Stimulated activated CD8-positive, alpha-beta memory T cell treated with anti-CD3 and anti-CD28 coated beads, Interleukin-15, amount 100 ng/mL, for 4 hours (primary cell): ENCODE measurements at places on chromosomes 12 and 14.

DNA sequence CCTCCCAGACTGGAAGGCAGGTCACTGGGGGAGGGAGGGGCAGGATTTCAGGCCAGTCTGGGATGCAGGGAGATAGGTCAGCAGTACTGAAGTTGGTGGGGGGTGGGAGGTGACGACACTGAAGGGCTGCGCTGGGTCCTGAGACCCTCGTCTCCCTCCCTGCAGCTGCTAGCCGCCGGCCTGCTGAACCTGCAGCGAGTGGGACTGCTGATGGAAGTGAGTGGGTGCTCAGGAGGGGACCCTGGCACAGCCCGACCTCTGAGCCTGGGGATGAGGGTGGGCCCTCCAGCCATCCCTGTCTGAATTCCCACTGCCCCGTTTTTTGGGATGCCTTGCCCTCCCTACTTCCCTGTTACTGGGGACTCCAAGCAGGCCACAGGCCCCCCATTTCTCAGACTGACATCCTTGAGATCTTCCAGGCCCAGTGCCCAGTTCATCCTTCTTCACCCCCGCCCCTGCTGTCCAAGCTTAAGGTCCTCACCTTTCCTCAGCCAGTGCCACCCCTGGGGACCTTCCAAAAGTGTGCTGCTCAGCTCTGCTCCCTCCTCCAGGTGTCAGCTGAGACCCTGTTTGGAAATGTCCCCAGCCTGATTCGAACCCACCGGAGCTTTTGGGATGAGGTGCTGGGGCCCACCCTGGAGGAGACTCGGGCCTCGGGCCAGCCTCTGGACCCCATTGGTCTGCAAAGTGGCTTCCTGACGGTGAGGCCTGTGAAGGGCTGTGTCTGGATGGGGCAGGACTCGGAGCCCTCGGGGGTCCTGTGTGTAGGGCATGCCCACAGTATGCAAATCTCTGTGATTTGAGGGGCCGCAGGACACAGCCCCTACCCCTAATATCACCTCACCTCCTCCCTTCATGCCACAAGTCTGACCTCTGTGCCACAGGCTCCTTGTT lies 5.5 kb downstream of the PLEKHG6 start:
- no peak for DNase-seq

- DNase-seq, result no peak
Measured at GRCh38 chr12:76491292-76491691, 68.3 kb downstream of the OSBPL8 start.

DNA sequence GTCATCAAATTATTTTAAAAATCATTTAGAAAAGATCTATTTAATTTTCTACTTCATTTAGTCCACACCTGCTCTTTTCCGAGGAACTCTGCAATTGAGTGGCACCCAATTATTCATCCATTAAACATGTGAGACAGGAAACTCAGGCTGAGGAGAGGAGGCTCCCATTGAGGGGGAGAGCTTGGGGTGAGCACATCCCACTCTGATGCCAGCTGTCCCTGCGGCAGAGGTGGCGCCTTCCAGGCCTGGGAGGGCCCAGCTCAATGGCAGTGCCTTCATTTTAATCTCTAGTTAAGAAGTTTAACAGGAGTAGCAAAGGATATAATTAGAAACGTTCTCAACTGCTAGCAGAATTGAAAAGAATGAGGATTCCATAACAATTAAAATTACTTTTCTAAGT lies 92.0 kb downstream of the ITPR2 start:
- DNase-seq, result no peak

GRCh38 chr12:103707446-103707845 lies 120.4 kb downstream of the STAB2 start:
- no peak for DNase-seq

GRCh38 chr12:108845696-108846095 lies 11.7 kb downstream of the SSH1 start:
- no peak for DNase-seq

DNA sequence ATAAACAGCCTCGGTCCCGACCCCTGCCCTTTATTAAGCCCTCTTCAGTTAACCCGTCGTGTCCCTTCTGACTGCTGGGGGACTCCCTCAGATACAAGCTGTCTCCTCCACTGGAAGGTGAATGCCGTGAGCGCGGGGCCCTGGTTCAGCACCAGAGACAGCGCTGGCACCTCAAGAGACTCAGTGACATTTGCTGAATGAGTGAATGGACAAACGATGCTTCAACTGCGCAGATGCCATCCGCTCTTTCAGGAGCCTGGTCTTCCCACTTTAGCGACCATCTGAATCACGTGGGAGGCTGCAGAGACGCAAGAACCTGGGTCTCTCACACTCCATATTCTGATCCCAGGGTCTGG lies 92.6 kb upstream of the SFSWAP start:
- DNase-seq, result no peak
